ENCODE measurements at places on chromosomes 3 and 15. TPM values are rescaled to one million over a fixed set of nuclear protein-coding genes. Genes with fewer than 3 reads are reported as not detected.

DNA sequence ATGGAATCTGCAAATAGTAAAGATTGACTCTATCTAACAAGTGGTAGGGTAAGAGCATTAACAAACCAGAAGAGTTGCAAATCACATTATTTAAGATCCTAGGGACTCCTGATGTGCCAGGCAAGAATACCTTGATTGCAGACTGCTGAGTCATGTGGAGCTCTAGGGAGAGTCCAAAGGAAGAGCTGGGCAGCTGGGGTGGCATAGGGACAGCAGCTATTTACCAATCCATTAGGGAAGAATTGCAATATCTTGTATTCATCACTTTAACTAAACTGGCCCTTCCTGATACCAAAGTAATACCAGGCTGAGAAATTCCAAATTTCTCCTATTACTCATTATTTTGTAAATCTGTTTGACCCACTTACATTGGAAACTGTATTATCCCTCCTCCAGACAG lies 52.2 kb upstream of the ACP3 start:
- DNase-seq = no peak

GRCh38 chr15:98412852-98413251 lies 235.5 kb upstream of the IGF1R start:
- no peak for DNase-seq

The C15orf40 gene
- total RNA-seq = 15.7 TPM

GRCh38 chr3:151599103-151599672 lies 134.5 kb upstream of the AADACL2 start:
- no peak for DNase-seq

The EFCAB12 gene
- total RNA-seq = 0.05 TPM

DNA sequence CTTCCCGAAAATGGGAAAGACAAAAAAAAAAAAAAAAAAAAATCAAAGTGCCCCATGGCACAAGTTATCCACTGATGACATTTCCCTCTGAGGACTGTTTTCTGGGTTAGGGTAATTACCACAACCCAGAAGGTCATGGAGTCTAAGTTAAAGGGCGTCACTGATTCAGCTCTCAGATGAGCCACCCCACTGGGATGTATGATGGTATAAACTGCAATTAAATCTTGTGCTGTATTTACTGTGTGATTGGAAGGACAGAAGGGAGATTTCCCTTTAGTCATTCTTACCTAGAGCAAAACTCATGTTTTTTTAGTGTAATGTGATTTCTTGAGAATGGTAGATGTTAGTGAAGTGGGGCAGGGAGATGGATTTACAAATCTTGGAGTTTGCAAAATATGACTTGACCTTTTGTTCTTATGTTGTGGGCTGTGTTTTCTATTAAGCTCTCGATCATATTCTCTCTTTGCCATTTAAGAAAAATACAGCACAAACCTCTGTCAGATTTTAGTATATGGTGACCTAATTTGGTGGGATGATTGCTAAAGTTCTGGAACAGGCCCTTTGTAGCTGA lies 244.2 kb downstream of the PTPRG start:
- no peak for DNase-seq

GRCh38 chr3:165459111-165459510 lies 262.9 kb upstream of the SLITRK3 start:
- no peak for DNase-seq

DNA sequence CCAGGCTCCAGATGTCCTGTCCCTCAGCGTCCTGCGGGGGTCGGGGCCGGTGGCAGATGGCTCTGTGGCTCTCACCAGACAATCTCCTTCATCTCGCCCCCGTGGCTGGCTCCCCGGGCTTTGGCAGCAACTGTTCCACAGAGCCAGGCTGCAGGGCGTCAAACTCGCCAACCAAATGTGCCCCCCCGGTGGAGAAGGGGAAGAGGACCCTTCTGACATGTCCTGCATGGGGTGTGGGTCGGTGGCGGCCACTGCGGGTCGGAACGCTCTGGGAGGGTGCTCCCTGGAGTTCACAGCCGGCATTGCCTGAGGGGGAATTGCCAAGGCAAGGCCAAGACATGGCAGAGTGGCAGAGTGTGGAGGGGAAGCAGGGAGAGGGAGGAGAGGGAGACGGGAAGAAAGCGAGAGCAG lies 36.0 kb downstream of the BDH1 start:
- no peak for DNase-seq

DNA sequence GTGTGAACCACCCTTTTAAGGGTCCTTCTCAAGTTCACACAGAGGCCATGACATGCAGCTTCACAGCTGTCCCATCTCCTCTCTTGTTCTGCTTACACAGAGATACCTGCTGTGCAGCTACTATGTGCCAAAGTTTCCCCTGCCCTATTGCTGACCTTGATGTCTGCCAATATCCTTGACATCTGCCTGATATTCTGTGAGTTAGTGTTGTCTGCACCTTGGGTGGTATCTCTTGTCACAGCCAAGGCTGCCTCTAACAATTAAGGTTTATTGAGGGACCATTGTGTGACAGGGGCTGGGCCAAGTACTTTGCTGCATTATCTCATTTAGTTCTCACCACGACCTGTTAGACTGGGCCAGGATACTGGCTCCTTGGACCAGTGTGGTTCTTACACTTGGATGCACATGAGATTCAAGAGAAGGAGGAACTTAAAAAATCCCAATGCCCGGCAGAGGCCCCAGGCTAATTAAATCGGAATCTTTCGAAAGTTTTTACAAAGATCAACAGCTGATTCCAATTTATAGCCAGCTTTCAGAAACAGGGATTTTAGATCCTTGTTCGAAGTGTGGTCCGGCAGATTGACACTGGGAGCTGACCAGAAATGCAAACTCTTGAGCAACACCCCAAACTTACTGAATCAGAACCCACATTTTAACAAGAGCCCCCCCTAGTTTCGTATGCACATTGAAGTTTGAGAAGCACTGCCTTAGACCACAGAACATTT lies 178.6 kb downstream of the SATB1 start:
- DNase-seq = no peak

GRCh38 chr15:40162552-40162951 lies 1.7 kb downstream of the BUB1B start:
- no peak for DNase-seq

DNA sequence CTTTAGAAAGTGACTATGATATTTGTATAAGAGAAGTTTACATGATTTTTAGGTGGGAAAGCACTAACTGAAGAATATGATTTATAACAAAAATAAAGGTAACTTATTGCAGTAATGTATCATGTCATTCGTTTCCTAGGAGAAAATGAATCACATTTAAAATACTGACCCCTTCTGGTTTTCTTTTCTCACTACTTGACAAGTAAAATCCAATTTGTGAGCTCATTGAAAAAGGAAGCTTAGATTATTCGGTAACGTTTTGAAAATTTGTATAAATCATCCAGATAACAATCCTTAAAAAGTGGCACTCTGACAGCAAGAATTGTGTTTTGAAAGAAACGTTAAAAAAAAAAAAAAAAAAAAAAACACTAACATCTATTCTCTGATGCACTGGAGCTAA lies 39.0 kb downstream of the NSUN3 start:
- DNase-seq = peak; percentile 8

GRCh38 chr15:99983171-99983885 lies 250.1 kb upstream of the LYSMD4 start:
- no peak for DNase-seq

The CYP1A2 gene
- total RNA-seq = not detected

The SLC28A1 gene
- total RNA-seq = not detected

DNA sequence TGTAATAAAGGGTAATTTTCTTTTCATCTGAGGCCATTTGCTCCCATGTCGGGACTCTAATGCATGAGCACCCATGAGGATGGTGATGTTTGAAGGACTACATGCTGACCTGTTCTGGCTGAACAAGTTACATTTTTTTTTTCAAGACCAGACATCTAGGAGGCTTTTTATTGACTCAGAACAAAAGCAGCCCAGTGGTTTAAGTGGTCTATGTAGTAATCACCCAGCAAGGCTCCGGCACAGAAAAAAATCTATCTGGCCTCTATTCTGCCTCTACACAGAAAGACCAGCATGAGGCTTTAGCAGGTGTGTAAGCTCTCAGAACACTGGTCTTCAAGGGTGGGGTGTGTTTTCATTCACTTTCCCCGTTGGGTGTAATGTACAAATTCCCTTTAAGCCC lies 95.1 kb upstream of the ZBED2 start:
- DNase-seq = peak; percentile 52

DNA sequence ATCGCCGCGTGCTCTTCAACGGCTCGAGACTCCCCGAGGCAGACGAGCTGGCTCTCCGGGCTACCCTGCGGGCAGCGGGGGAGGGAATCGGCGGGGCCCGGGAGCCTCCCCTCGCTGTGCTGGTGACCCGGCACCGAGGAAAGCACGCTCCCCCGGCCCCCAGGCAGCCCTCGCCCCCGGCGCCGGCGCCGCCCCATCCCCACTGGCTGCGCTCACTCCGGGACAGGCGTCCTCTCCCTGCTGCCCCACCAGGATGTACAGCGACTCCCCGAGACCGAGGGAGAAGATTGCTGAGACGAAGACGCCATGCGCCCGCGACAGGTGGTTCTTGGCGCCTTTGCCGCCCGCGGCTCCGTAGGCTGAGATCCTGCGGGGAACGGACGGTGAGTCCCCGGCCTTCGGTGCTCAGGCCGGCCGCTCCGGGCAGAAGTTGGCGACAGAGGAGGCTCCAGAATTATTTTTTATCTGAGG lies 1.7 kb downstream of the LTK start:
- DNase-seq = no peak

DNA sequence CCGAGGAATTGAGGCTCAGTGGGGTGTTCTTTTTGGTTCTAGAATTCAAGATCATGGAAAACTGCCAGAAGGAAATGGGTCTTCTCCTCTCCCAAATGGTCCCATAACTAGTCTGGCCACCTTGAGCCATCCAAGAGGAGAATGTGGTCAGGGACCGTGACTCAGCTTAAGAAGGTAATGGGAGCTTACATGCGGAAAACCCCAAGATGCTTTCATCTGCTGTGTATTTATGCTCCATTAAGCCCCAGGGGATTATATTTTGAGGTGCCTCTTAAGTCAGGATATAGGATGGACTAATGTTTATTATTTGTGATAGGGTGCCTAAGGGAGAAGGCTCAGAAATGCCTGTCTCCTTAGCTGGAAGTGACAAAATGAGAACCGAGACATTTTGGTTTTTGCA lies 39.2 kb upstream of the DLG1 start:
- peak; percentile 59 for DNase-seq

- DNase-seq = no peak
These were observed 19.1 kb downstream of the RNF13 start for GRCh38 chr3:149832086-149832485.

The ZKSCAN7 gene
- total RNA-seq = not detected

DNA sequence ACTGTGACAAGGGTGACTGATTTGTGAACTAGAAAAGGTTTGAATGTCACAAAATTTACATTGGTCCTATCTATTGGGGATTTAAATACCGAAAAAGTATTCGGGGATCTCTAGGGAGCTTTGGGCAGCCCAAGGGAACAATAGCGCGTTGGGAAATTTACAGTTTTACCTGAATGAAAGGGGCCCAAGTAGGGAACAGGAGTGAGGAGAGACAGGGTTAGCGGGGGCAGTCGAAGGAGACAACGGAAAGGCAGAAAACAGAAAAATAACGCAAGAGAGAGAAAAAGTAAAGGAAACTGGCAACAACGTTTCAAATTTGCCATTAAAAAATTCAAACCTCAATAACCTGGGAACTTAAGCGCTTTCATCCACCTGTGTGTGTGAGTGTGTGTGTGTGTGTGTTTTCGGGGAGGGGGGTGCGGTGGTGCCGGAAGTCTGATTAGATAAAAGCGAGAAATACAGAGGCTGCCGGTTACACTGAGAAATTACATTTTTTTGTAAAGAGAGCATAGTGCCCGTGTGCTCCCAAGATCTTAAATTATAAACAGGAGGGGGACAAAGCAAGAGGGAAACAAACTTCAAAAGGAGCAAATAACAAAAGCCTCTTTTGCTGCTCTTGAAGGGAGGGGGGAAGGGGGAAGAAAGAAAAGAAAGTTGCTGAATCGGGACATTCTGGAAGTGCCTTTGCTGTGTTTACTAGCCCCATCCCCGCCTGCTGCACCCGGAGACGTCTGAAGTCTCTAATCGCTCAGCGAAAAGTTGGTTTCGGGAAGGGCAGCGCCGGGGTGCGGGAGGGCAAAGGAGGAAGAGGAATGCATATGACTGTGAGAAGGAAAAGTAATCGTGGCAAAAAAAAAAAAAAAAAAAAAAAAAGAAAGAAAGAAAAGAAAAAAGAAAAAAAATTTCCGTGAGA lies 721 bp upstream of the ZIC1 start:
- peak; percentile 42 for DNase-seq
